LNCaP clone FGC (cell line): ENCODE measurements at places on chromosomes 11 and 22.

DNA sequence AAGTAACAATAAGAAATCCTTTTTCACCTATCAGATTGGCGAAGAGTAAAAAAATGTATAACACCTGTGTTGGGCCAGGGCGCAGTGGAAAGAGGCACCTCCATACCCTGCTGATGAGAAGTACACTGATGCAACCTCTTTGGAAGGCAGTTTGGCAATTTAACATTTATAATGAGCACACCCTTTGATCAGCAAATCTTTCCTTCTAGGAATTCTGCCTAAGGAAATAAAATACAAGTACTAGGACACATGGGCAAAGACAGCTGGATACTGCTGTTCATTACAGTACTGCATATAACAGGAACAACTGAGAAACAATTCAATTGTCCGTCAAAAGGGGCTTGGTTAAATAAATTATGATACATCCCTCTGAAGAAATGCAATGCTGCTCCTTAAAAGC, 110.1 kb downstream of the RPL27A start:
- DNase-seq, result no peak

DNA sequence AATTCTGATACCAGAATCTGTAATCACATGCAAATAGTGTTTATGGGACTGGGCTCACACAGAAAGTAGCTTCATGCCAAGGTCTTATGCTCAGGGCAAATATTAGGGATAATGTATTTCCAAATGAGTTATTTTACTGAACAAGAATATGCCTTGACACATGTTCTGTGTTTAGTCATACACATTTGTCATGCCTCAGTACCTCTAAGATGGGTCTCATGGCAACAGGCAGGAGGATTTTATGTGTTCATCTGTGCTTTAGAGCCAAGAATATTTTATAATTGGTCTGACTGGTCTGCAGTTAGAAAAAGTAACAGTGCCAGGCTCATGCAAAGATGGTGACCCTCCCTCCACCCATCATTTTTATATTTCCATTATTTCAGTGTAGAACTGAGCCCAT, 49.1 kb downstream of the JAM3 start:
- DNase-seq, result no peak

DNA sequence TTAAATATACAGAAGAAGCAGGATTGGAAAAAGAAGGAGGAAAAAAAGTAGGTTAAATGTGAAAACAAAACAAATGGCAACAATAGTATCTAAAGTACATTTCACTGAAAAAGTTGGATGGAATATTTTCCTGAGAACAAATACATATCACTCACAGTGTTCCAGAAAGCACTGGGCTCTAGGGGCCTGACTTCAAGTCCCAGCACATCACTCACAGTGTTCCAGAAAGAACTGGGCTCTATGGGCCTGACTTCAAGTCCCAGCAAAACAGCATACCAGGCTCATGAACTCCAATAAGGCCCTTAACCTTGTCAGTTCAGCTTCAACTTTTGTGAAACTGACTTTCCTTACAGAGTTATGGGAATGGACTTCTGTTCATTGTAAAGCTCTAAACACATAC, 46.0 kb upstream of the CCDC34 start:
- DNase-seq, result no peak

GRCh38 chr11:34585735-34586487, 35.0 kb upstream of the EHF start:
- peak; percentile 15 for DNase-seq

DNA sequence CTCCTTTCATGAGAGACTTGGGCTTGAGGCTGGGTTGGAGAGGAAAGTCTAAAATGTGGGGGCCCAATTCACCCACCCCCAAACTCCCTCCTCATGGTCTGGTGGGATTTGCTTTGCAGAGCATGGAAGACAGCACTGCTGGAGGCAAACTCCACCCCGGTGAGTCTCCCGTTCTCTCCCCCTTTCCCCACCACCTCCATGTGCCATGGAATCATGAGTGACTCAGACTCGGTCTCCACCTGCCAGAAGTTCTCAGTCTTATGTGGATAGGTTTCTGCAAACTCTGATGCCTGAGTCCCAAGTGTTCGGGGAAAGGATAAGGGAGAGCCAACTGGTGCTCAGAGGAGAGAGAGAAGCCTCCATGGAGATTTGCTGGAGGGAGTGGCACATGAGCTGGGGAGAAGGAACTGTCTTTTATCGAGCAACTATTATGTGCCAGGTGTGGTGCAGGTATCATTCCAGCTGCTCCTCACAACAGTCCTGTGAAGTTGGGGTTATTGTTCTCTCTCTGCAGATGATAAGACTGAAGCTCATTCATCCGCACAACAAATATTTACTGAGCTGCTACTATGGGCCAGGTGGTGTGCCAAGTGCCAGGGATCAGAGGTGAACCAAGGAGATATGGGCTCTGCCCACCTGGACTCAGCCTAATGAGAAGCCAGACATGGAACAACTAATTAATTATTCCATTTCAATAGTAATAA, 6.6 kb downstream of the PLEKHB1 start:
- DNase-seq, result no peak

DNA sequence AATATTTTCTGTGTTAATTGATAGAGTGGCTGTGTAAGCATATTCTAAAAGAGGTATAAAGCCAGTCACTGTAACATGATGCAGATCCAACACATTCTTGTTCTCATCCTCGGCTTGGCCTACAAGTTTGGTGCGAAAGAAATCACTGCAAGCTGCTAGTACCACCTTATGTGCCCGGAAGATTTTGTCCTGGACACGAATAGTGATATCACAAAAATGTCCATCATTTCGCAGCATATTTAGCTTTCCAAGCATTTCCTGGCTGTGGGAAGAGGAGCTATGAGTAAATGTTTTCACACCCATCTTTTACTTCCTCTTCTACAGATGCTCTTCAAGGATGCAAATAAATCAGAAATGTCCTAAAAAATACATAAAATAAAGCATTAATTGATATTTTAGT, 53.1 kb downstream of the ZBTB44 start:
- no peak for DNase-seq

- no peak for DNase-seq
These were observed 44.6 kb downstream of the SGSM3 start for GRCh38 chr22:40414838-40415505.

- no peak for DNase-seq
These were observed 28.5 kb upstream of the PGR start for GRCh38 chr11:101158119-101158518.

DNA sequence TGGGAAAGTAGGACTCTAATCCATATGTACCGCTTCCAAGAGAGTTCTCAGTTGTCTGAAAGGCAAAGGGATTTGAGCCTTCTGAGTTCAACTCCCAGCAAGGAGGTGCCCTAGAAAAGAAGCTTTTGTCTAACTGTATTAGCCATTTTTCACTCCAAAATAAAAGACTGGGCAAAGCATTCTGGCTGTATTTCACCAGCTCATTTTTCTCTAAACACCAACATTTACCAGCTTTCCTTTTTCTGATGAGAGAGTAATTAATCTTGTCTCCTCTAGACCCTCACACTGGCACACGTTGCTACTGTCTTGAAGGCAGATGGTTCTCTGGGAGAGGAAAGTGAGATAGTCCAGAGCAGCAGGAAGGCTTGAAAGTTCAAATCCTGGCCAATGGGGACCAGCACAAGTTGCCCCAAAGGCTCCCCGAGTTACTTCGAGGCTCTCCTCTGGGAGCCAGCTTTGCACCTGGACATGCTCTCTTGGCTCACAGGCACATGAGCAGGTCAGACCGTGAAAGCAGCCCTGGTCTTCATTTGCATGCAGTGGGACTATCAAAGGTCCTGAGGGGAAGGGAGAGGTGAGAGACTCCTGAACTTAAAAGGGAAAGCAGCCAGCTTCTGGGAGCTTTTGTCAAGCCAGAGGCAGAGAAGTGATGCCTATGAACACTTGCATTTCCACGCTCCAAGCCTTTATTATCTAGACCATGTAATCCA, 100.0 kb downstream of the NTM start:
- no peak for DNase-seq

- no peak for DNase-seq
These were observed 30.4 kb upstream of the MICAL2 start for GRCh38 chr11:12079726-12080556.

DNA sequence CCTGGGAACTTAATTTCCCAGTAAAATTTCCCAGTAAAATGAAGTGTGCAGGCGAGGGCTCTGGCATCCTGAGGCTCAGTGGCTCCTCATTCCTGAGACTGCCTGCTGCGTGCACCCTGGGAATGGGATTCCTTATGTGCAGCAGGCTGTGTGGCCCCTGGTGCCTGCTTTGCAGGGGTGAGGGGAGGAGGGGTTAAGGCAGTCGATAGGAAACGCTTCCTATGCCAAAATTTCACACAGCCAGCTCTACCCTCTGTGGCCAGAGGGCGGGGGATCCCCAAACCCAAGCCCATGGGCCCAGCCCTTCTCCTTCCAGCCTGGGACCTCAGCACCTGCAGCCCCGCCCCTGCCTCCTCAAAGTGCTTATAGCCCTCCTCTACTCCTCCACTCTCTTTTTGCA, 12.1 kb upstream of the BAIAP2L2 start:
- DNase-seq, result no peak

DNA sequence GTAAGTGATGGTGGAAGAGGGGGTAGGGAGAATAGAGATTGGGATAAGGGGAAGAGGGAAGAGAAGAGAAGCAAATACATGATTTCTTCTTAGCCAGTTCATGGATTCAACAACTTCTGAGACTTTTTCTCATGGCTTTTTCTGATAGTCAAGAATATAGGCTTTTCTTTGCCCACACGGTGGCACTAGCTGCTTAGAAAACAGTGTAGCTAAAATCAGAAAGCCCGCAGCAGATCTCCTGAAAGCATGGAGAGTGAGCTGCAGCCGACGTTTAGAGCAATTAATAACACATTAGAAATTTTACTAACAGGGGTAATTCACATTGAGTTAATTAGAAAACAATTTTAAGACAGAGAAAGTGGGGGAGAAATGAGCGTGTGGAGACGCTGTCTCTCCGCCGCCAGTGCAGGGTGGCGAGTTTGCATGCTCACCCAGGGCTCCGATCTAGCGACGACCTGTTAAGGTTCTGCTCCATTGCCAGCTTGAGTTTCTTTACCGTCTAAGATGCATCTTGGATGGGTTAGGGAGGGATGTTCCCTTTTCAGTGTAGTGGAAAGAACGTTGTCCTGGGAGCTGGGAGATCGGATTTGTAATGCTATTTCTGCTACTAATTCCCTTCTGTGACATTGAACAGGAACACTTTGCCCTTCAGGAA, 3.3 kb upstream of the RAG1 start:
- DNase-seq, result peak; percentile 17

DNA sequence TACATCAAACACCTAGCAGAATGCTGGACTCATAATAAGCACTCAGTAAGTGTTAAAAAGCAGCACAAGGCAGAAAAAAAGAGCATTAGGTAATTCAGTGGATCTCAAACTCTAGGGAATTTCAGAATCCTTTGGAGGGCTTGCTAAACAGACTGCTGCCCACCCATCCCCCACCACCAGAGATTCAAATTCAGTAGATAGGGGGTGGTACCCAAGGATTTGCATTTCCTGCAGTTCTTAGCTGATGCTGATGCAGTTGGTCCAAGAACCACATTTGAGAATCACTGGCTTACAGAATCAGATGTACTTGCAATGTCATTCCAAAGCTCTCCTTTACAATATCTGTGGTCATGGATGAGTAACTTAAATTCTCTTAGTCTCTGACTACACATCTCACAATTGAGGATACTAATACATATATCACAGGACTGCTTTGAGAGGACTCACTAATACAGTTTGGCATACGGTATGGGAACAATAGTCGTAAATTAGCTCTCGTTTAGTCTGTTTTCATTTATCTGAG, 664.5 kb downstream of the KCNA4 start:
- DNase-seq, result no peak
